MV-4-11 (cell line): ENCODE measurements at places on chromosomes 7 and 10.

GRCh38 chr7:1667566-1668395, 2.3 kb upstream of the ELFN1 start:
- DNase-seq: no peak

DNA sequence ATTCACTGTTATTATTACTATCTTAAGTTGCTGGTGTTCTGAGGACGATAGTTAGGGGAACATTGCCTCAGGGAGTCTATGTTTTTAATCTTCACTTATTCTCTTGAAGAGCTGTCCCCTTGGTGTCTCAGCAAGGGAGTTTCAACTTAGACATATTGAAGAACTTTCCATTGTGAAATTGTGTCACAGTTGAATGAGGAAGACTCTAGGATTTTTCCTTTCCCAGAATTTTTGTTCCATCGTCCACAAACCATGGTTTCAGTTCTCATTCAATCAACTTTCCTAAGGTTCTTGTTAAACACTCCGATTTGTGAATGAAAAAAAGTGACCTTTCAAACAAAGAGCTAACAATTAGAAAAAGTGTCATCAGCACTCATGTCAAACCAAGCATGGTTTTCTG, 128.3 kb downstream of the GATA3 start:
- no peak for DNase-seq

DNA sequence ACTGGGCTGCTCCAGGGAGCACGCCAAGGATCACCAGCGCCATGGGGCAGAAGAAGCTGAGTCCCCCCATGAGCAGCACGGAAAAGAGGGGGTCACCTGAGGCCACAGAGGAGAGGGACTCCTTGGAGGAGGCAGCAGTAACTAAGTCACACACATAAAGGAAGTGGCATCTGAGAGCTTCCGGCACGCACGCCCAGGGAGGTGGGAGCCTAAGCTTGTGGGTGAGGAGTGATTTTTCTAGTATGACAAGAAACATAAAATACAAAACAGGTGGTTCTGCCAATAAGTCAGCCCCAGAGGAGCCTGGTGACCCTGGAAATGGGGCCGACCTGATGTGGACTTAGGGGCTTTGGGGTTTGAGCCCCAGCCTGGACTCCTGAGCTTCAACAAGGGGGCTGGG, 60.8 kb downstream of the CARD11 start:
- DNase-seq: no peak

GRCh38 chr7:12827219-12827821, 139.9 kb downstream of the ARL4A start:
- DNase-seq: no peak

GRCh38 chr7:137731436-137731835, 115.3 kb downstream of the DGKI start:
- DNase-seq: no peak

DNA sequence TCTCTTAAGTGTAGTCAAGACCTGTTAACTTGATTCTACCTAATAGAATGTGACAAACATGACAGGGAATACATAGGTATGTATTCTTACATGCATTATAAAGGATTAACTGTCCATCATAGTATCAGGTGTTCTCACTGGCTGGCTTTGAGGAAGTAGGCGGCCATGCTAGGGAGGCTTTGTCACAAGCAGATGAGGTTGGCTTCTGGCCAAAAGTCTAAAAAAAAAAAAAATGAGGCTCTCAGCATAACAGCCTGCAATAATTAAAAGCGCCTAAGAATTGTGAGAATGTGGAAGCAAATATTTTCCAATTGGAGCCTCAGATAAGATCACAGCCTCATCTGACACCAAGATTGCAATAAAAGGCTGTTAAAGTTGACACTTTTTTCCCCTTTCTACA, 1256.8 kb upstream of the SORCS1 start:
- DNase-seq: peak; percentile 71

- DNase-seq: peak; percentile 21
Observed at GRCh38 chr10:114068054-114068707, 24.5 kb downstream of the ADRB1 start.

- no peak for DNase-seq
Observed at GRCh38 chr7:12695965-12696364, 8.5 kb downstream of the ARL4A start.

GRCh38 chr10:77553311-77553710, 84.3 kb downstream of the KCNMA1 start:
- DNase-seq: no peak

- DNase-seq: no peak
Observed at GRCh38 chr10:17134737-17135260, 5.2 kb upstream of the CUBN start.

- no peak for DNase-seq
Observed at GRCh38 chr10:72098301-72098835, 10.0 kb upstream of the SPOCK2 start.

GRCh38 chr10:93815304-93816096, 57.8 kb downstream of the LGI1 start:
- DNase-seq: no peak

DNA sequence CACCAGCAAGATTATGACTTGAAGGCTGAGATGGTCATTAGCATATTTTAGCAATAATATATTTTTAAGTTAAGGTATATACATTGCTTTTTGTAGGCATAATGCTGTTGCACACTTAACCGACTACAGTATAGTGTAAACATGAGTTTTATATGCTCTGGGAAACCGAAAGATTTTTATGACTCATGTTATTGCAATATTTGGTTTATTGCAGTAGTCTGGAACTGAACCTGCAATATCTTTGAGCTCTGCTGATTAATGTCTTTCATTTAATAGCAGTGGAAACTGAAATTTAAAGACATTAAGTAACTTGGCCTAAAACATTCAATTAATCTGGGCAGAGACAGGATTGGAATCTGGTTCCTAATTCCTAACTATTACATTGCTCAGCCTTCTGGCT, 266.7 kb upstream of the PLXDC2 start:
- no peak for DNase-seq

DNA sequence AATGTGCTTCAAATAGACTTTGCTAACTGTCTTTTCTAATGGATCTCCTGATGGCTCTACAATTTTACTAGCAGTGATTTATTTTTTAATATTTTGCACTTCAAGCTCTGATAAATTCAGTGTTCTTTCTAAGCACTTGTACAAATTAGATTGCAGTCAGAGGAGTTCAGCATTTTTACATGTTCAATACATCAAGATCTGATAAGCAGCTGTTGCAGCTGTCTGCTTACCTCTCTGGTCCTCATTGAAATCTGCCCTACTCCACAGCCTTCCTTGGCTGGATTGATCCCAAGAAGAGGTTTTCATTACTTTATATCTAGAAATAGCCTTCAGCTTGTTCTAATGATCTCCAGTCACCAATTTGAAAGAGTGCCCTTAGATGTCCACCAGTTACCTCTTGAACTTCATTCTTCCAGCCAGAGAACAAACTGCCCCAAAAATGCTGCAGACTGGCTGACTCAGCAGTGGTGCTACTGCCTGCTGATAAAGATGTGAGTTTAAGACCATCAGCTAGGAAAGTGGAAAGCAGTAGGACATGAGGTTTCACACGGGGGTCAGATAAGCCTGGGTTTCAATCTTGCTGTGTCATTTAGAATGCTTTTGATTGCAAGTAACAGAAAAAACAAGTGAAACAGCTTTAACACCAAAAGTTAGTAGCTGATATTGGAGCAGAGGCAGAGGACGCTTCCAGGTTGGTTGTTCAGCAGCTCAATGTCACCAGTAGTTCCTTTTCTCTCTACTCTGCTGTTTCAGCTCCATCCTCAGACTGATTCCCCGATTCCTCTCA, 350.9 kb upstream of the NPVF start:
- no peak for DNase-seq

DNA sequence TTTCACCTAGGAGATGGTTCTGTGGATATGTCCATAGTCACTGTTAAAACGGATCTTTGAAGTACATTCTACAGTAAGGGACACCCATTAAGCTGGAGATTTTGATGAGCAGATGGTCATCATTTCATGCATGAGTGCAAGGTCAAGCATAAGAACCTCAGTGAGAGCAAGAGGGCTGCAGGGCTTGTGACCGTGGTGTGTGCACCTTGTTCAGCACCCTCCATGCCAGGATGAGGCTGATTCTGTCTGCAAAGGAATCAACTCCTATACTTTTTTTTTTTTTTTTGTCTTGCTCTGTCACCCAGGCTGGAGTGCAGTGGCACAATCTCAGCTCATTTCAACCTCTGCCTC, 17.6 kb downstream of the PDSS1 start:
- DNase-seq: no peak

- peak; percentile 38 for DNase-seq
Observed at GRCh38 chr7:95686109-95686508, 86.2 kb upstream of the DYNC1I1 start.

- no peak for DNase-seq
Observed at GRCh38 chr7:149302222-149302621, 40.2 kb downstream of the ZNF783 start.

DNA sequence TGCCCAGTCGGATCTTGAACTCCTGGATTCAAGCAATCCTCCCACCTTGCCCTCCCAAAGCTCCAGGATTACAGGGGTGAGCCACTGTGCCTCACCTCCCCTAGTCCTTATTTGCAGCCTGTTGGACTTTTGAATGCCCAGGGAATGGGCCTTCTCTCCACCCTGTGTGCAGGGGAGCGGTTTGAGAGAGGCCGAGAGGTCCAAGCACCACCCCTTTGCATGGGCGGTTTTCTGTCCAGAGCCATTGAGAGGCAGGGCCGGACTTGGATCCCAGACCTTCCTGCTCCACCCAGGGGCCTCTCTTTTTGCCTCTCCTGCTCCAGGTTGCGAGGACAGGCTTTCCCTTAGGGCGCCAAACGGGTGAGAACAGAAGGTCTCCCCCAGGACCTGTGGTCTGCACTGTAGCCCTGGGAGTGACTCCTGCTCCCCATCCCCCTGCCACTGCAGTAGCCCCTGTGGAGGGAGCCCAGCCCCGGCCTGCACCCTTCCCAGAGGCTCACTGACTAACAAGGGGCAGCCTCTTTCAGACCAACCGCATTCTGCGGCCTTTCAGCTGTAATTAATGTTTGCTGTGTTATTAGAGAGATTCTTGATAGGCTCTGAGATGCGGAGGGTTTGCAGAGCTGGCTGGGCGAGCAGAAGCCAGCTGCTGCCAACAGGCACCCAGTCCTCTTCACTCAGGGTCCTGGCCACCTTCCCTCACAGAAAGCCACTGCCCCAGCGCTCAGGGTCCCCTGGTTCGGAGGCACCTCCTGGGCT, 57.9 kb downstream of the ELFN1 start:
- no peak for DNase-seq

DNA sequence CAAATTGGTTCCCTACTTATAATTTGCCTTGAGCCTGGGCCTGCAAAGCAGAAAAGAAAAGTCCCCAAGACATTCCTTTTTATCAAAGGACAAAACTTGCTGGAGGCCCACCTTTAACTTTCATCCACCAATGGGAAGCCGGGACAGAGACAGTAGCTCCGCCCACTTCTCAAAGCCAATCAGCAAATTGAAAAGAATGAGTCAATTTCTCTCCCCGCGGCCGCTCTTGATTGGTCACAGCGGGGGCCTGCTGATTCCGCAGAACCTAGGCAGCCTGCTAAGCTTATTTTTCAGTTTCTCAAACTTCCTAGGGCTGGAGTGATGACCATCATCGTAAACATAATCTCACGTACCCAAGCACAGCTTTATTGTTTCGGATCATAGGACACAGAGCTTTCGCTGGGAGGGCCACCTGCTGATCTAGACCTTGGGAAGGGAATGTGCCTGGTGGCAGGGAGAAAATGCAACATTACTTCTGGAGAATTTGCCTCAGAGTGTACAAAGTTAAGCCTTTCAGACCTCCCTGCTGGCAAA, at the start of gene SLC13A4:
TSS of gene SLC13A4 (minus strand) at position 51 of the 534 bp plus-strand sequence. CDS start 690 bp downstream, outside the sequence.
- no peak for DNase-seq

GRCh38 chr7:3730276-3730675, 429.2 kb downstream of the SDK1 start:
- no peak for DNase-seq

GRCh38 chr10:110355922-110356627, 51.4 kb upstream of the SMNDC1 start:
- no peak for DNase-seq

GRCh38 chr10:133442191-133442966, 11.4 kb upstream of the SCART1 start:
- DNase-seq: peak; percentile 72

GRCh38 chr10:121296881-121297585, 301.2 kb downstream of the FGFR2 start:
- no peak for DNase-seq

- DNase-seq: no peak
Observed at GRCh38 chr7:40986351-40986873, 716.5 kb downstream of the INHBA start.

- DNase-seq: peak; percentile 24
Observed at GRCh38 chr10:42783181-42783549, 570 bp downstream of the BMS1 start.

DNA sequence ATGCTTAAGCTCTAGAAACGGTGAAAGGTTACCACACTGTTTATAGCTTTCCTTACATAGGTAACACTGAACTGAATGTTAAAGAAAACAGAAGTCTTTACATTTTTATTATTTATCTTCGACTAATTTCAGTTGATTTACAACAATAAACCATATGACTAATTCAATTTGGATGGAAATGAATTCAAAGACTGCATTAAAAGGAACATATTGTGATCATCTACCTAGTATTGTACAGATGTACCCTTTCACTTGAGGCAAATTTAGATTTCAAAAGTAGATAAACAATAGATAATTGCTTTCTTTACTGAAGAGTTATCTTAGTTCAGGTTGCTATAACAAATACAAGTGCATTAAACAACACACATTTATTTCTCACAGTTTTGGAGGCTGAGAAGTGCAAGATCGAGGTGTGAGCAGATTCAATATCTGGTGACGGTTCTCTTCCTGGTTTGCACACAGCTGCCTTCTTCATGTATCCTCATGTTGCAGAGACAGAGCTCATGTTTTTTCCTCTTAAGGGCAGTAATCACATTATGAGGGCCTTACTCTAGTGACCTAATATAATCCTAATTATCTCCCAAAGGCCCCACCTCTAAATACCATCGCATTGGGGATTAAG, 15.0 kb upstream of the ARMC3 start:
- no peak for DNase-seq

- no peak for DNase-seq
Observed at GRCh38 chr10:30691639-30692015, 62.1 kb upstream of the LYZL2 start.

DNA sequence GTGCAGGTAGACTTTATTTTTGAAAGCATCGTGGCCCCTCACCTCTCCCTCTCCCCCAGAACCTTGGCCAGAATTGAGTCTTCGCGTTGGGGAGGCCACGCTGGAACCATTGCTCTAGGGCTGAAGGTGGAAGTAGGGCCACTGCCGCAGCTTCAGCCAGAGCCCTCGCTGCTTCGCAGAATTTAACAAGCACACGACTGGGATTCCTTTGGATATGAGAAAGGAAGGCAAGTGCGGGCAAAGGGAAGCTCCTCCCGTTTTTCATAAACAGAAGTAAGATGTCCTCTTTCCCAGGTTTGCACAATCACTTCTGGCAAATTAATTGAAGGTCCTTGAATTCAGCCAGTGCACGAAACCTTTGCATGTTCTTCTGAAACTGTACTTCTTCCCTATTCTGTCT, 168.1 kb downstream of the CCDC3 start:
- DNase-seq: no peak

- no peak for DNase-seq
Observed at GRCh38 chr7:1975581-1975980, 257.2 kb downstream of the MAD1L1 start.

- peak; percentile 36 for DNase-seq
Observed at GRCh38 chr7:70178211-70178610, 579.9 kb downstream of the AUTS2 start.
